ENCODE measurements at places on chromosomes 1 and 21. TPM values are rescaled to one million over a fixed set of nuclear protein-coding genes. Genes with fewer than 3 reads are reported as not detected.

- no peaks in the 10 kb centered on the region for H3K36me3 ChIP-seq
- no peaks in the 10 kb centered on the region for H3K4me1 ChIP-seq
- no peak overlapping the region for H3K4me3 ChIP-seq
- H3K27ac ChIP-seq = no peak overlapping the region
- H3K27me3 ChIP-seq = peaks cover 15% of the 10 kb centered on the region
- DNase-seq = no peak
Observed at GRCh38 chr1:227170361-227171166, 147.7 kb downstream of the CDC42BPA start.

DNA sequence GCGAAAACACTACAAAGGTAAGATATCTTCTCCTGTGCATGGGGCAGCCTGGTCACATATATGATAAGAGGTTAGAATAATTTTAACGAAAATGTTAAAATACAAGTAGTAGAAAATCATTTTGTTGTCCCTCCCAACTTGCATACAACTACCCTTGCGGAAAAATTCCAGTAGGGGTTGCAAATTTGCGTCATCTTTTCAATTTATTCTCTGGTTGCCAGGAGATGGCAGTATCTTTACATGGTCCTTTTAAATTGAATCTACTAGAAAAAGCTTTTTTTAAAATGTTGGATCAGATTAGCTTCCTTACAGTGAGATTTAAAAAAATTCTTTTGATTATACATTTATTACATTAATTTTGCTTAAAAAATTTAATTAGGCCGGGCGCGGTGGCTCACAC lies 10.9 kb downstream of the S100PBP start:
- DNase-seq = no peak
- H3K4me3 ChIP-seq = no peak overlapping the region
- H3K36me3 ChIP-seq = peaks cover 69% of the 10 kb centered on the region

DNA sequence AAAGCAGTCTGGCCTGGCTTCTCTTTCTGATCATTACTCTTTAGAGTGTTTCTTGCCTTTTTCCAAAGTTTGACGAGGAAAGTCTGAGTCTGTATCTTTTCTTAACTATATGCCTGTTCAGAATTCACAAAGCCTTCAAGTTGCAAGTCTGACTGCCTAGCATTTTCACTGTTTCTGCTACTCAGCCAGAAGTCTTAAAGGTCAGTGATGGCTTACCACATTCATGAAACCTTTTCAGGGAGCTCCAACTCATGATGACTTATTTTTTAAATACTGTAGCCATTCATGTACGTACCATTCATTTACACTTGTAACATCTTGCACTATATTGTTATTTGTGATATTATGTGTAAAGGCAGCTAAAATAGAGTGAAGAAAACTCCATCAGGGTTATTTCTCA lies 58.2 kb downstream of the TNFSF4 start:
- peaks cover 23% of the 10 kb centered on the region for H3K27me3 ChIP-seq
- H3K4me1 ChIP-seq = no peaks in the 10 kb centered on the region
- no peaks in the 10 kb centered on the region for H3K36me3 ChIP-seq
- H3K4me3 ChIP-seq = no peak overlapping the region

RAB25 gene
- not detected for total RNA-seq

GRCh38 chr1:51509773-51510172 lies 9.3 kb downstream of the EPS15 start:
- peaks cover 32% of the 10 kb centered on the region for H3K4me1 ChIP-seq
- H3K36me3 ChIP-seq = peaks cover 13% of the 10 kb centered on the region
- H3K27ac ChIP-seq = no peak overlapping the region
- no peaks in the 10 kb centered on the region for H3K27me3 ChIP-seq
- H3K4me3 ChIP-seq = no peak overlapping the region

DNA sequence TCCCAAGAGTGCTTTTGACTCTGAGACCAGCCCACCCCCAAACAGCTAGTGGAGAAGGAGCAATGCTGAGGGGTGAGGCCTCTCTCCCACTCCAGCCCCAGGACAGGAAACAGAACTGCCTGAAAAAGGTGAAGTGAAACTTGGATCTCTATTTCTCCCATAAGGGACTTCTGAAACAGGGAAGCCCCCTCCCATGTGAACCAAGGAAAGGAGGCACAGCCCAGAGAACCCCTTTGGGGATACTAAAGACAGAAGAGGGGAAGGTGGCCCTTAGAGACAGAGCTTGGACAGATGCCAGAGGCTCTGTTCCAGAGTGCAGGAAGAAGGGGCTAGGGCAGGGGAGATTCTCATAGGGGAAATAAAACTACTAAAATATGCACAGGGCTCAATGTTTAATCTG lies 2.9 kb downstream of the TNFAIP8L2 start:
- no peaks in the 10 kb centered on the region for H3K27me3 ChIP-seq
- DNase-seq = no peak
- peaks cover 57% of the 10 kb centered on the region for H3K4me1 ChIP-seq
- peak overlapping the region; percentile 68 for H3K4me3 ChIP-seq
- H3K27ac ChIP-seq = peak overlapping the region; percentile 96
- peaks cover 55% of the 10 kb centered on the region for H3K36me3 ChIP-seq

- H3K36me3 ChIP-seq = no peaks in the 10 kb centered on the region
- no peaks in the 10 kb centered on the region for H3K27me3 ChIP-seq
- no peak overlapping the region for H3K4me3 ChIP-seq
Observed at GRCh38 chr1:197027359-197027758, 39.7 kb downstream of the F13B start.

- H3K4me1 ChIP-seq = peaks cover 35% of the 10 kb centered on the region
- H3K36me3 ChIP-seq = no peaks in the 10 kb centered on the region
- no peak for DNase-seq
- no peak overlapping the region for H3K27ac ChIP-seq
Observed at GRCh38 chr1:183654706-183655105, 1.6 kb upstream of the APOBEC4 start.

DNA sequence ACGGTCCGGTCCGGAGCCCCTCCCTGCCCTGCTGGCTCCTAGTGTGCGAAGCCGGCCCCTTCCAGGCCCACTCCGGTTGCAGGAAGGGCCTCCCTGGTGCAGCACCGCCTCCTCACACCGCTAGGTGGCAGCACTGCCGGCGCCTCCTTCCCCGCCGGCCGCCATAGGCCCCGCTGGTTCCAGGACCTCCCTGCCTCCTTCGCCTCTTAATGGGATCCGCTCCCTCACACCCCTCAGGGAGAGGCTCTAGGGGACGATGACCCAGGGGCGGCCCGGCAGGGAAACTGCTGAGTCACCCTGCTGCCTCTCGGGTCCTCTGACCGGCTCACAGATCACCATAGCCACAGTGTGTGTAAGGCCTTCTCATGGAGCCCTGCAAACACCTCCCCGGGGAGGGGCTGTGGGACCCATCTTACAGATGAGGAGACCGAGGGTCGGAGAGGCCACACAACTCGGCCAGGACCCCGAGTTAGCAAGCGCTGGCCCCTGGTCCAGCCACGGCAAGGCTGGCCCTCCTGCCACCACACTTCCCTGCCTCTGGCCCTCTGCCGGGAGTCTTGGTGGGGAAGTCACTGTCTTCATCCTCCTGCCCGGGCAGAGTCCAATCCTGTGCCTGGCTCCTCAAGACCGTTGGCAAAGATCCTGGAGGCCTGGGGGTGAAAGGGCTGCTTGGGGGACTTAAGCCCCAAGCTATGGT lies 1.6 kb upstream of the AJAP1 start:
- no peak overlapping the region for H3K27ac ChIP-seq
- peak; percentile 86 for DNase-seq

GRCh38 chr1:26212726-26213125 lies 21.3 kb upstream of the CEP85 start:
- DNase-seq = no peak
- no peaks in the 10 kb centered on the region for H3K36me3 ChIP-seq
- no peaks in the 10 kb centered on the region for H3K4me1 ChIP-seq
- peaks cover 16% of the 10 kb centered on the region for H3K27me3 ChIP-seq
- no peak overlapping the region for H3K27ac ChIP-seq
- H3K4me3 ChIP-seq = no peak overlapping the region

GRCh38 chr1:70948396-70949017 lies 99.1 kb downstream of the PTGER3 start:
- no peak overlapping the region for H3K27ac ChIP-seq
- DNase-seq = no peak
- H3K4me1 ChIP-seq = no peaks in the 10 kb centered on the region
- H3K4me3 ChIP-seq = no peak overlapping the region

DNA sequence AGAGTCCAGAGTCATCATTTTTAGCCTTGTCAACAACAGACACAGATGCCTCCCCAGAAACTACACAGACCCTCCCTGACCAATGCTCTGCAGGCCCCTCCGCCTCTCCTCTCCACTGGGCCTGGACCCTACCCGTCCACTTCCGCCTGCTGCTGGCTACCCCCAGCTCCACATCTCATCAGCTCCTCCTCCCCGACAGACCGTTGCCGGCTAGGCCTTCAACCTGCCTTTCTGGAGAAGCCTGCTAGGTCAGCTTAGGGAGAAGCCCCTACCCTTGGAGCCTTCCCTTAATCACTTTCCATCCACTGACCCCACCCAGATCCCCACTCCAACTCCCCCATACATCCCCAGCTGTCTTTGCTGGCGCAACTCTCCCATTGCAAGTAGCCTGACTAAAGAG lies 1.4 kb downstream of the TRIM17 start:
- peak overlapping the region; percentile 86 for H3K4me3 ChIP-seq
- peaks cover 9% of the 10 kb centered on the region for H3K36me3 ChIP-seq
- peaks cover 24% of the 10 kb centered on the region for H3K27me3 ChIP-seq
- peaks cover 17% of the 10 kb centered on the region for H3K4me1 ChIP-seq

DNA sequence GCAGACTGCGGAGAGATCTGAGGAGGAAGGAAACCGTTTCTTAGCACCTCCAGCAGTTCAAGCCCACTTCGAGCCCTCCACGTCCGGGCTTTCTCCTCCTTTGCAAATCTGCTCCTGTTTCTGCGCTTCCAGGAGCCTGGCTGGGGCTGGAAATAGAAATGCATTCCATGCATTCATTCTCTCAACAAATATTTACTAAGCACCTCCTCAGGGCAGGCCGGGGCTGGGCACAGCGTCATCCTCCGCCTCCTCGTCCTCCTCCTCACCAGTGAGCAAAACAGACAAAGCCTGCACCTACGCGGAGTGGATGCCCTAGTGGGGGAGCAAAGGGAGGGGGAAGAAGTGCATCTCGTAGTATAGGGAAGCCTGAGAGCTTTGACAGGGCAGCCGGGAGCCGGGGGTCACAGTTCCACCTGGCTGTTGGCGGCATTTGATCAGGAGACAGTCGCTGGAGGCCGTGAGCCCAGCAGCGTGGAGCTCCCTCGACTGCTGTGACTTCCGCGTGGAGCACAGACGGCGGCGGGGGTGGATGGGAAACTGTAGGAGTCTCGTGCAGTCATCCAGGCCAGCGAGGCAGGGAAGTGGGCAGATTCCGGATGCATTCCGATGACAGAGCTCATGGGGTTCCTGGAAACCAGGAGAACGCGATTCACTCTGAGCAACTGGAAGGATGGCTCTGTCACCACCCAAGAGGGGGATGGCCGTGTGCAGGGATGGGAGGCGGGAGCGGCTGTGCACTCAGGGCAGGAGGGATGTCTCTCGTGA lies 93.5 kb downstream of the SIK1 start:
- H3K27me3 ChIP-seq = no peaks in the 10 kb centered on the region
- no peak overlapping the region for H3K4me3 ChIP-seq
- H3K4me1 ChIP-seq = peaks cover 7% of the 10 kb centered on the region
- H3K36me3 ChIP-seq = peaks cover 2% of the 10 kb centered on the region

TRIM67 gene
- not detected for total RNA-seq

DNA sequence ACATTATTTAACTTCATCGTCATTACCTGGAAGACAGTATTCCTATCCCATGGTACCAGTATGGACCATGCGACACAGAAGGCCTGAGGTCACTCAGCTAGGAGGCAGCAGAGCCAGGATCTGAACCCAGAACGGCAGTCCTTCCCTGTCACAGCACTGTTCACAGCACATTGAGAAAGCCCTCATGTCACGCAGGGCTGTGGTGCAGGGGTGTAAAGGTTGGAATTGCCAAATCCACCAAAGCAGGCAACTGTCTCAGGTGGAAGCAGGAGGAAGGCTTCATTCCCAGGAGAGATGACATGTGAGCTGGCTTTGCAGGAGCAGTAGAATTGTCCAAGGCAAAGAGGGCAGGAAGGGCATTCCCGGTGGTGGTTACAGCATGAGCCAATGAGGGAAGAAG lies 9.9 kb upstream of the TTC22 start:
- H3K27ac ChIP-seq = no peak overlapping the region
- H3K27me3 ChIP-seq = no peaks in the 10 kb centered on the region
- H3K36me3 ChIP-seq = no peaks in the 10 kb centered on the region
- H3K4me3 ChIP-seq = no peak overlapping the region
- H3K4me1 ChIP-seq = peaks cover 19% of the 10 kb centered on the region
- DNase-seq = no peak

SYDE2 gene
- 1.4 TPM for total RNA-seq

DNA sequence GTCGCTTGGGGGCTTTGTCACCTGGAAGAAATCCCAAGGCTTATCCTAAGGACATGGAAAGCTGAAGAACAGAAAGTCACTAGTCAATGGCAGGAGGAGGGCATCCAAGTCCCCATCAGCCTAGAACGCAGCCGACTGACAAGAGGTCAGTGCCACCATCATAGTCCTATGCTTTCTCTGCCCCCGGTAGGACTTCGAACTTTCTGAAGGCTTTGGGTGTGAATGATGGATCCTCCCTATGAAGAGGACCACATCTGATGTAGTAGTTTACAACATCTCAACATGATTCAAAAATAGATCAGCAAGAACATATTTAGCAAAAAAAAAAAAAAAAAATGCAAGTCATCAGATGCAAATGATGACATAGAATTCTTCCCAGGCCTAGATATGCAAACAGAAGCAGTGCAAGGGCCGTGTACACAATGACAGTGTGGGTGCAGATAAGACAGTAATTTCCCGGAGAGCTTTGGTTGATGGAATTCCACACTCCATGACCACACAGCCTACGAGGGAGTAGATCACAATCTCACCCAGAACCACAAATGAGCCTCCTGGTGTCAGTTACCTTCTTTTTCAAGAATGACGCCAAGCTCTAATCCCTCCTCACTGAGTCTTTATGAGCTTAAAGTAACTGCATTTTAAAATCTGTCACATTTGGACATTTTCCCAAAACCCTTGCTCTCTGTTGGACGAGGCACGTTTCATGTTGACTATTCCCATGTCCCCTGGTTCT lies 88.2 kb downstream of the PSMG1 start:
- no peak overlapping the region for H3K4me3 ChIP-seq
- DNase-seq = no peak
- H3K27ac ChIP-seq = no peak overlapping the region
- peaks cover 9% of the 10 kb centered on the region for H3K4me1 ChIP-seq

TSHB gene
- not detected for total RNA-seq

DNA sequence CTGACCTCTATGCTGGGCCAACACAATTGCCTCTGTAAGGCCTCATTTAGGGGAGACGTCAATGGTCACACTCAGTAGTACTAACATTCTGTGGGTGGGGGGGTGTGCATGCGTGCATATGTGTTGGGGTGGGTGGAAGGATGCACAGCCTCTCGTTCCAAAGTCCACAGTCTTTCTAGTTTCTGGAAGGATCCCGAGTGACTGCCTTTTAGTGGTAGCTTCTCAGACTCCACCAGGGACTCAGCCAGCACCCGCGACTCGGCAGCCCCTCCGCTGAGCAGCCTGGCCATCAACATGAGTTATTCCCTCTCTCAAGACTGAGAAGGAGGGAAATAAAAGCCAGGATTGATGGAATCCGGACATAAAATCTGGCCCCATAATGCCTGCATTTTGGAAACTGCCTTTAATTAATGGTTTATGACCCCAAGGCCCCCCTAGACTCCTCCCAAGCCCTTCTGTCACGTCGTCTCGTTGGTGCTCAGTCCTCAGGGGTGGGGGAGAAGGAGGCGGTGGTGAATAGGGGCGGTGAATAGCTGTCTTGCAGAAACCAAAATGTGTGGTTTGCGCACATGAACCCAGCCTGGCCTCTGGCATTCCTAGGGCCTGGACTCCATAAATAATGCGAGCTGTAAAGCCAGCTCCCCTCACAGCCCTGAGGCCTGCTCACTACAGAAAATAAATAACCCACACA lies 65.1 kb upstream of the TMEM51 start:
- no peak overlapping the region for H3K4me3 ChIP-seq
- DNase-seq = no peak
- peaks cover 2% of the 10 kb centered on the region for H3K4me1 ChIP-seq
- peaks cover 13% of the 10 kb centered on the region for H3K27me3 ChIP-seq
- no peaks in the 10 kb centered on the region for H3K36me3 ChIP-seq
- no peak overlapping the region for H3K27ac ChIP-seq
